ENCODE measurements at places on chromosomes 13 and 19.

- no peak for DNase-seq
Measured at GRCh38 chr13:22108283-22108942, 437.5 kb downstream of the FGF9 start.

- DNase-seq, result no peak
Measured at GRCh38 chr19:55656988-55657747, 2.3 kb downstream of the U2AF2 start.

- DNase-seq, result no peak
Measured at GRCh38 chr13:23771956-23772355, 117.2 kb downstream of the MIPEP start.

GRCh38 chr19:48959341-48960239, 4.9 kb downstream of the BAX start:
- no peak for DNase-seq

DNA sequence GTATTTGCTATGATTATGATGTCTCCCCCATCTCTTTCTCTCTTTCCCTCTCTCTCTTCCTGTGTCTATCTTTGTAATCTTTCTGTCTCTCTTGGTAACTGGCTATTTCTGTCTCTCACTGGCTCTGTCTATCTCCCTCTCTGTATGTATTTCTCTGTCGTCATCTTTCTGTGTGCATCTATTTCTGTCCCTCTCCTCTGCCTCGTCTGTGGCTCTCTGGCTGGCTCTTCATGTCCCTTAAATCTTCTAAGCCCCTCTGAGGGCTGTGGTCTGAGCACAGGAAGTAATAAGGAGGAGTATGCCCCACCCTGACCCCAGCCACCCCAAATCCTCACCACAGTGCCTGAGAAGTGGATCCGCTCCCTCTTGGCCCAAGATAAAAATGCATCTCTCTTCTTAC, 104.4 kb downstream of the DNAJC15 start:
- no peak for DNase-seq

DNA sequence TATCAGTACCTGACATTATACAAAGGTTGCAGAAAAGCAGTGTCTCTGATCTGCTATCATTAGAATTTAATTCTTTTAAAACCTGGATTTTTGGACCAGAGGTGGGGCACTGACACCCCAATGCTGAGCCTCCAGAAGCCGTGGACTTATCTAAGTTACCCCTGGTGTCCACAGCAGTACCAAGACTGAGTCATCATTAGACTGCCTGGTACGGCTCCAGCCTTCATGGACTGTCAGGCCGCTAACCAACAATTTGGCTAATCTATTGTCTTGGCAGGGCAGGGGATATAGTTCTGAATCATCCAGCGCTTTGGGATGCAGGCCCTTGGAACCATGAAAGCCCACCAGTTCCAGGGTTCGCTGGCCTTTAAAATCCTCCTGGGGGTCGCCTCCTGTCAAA, 78.3 kb downstream of the TSHZ3 start:
- DNase-seq, result no peak

DNA sequence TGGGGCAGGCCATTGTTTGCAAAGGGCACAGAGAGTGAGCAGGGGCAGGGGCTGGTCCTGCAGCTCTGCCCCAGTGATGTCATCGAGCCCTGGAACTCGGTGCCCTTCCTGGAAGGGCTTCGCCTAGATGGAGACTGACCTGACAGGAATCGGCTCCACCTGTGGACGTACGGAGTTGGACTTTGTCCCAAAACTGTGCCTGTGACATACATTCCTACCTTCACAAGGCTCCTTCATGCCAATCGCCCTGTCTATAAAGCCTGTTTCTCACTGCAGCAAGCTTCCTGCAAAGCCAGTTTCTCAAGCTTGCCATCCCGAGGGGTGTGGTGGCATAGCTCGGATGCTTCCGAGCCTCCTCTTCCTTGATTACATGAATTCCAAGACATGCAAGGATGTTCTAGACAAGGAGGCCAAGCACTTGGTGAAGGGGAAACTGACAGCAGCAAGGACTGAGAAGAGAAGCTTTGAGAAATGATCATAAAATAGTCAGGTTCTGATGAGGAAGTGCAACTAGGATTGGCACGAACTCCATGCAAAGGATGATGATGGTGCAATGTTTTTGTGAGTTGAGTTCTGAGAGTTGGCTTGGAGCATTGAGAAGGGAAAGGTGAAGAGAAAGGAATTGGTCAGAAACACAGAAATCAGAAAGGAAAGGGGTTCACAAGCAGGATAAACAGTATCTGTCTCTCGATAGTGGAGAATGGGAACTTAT, 73.6 kb upstream of the STK24 start:
- no peak for DNase-seq

- DNase-seq, result no peak
Measured at GRCh38 chr13:96551546-96551945, 442.7 kb downstream of the OXGR1 start.

GRCh38 chr19:49808711-49809159, 4.4 kb downstream of the FUZ start:
- DNase-seq, result peak; percentile 70

- DNase-seq, result no peak
Measured at GRCh38 chr13:71801781-71802180, 65.2 kb downstream of the DACH1 start.

GRCh38 chr13:106121173-106121754, 414.2 kb downstream of the EFNB2 start:
- no peak for DNase-seq

DNA sequence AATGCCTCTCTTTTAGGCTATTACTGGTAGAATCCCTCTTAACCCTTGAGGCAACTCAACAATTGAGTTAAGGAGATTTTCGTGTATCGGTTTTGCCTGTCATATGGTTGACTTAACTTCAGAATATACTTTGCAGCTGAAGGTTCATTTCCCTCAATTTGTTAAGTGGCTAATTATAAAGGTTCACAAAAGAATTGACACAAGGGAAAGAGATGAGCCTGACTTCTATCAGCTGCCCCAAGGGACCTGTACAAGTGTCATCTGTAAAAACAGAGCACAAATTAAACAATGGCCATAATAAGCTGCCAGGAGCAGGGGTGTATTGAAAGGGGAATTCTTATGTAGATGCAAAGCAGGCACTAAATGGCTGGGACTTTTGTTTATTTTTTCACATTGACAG, 334.8 kb upstream of the OBI1 start:
- DNase-seq, result no peak
